ENCODE measurements at places on chromosomes 6 and 20.

DNA sequence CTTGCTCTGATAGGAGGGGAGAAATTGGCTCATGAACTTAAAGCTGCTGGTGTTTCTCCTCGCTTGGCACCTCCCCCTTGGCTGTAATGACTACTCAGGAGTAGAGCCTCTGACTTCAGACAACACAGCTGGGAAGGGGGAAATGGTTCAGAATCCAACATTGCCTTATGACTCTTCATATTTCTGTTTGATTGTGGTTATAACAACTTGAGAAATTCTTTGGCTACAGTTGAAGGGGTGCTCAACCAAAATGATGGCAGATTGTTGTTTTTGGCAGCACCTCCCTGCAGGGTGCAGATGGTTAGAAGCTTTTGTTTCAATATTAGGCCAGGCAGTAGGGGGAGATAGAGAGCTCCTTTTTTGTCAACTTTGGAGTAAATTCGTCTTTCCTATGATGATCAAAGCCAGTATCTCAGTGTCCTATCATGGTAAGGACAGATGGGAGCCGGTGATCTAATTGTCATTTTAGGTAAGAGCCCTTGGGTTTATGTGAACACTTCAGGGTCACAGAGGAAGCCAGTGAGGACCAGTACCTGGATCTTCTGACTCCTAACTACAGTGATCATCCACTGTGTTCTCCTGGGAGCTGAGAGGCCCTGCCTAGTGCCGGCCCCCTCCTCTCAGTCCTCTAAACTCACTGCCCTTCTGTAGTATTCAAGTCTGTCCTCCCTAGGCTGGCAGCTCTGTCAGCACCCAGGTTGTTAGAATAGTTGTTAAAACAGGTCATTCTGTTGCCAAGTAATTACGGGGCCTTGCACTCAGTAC is 39.9 kb downstream of the RPRD1B start:
- no peak for DNase-seq

- no peak for DNase-seq
Observed at GRCh38 chr6:141326925-141327324, 805.8 kb upstream of the GJE1 start.

GRCh38 chr6:130252527-130253237 is 29.9 kb upstream of the SAMD3 start:
- DNase-seq, result no peak

DNA sequence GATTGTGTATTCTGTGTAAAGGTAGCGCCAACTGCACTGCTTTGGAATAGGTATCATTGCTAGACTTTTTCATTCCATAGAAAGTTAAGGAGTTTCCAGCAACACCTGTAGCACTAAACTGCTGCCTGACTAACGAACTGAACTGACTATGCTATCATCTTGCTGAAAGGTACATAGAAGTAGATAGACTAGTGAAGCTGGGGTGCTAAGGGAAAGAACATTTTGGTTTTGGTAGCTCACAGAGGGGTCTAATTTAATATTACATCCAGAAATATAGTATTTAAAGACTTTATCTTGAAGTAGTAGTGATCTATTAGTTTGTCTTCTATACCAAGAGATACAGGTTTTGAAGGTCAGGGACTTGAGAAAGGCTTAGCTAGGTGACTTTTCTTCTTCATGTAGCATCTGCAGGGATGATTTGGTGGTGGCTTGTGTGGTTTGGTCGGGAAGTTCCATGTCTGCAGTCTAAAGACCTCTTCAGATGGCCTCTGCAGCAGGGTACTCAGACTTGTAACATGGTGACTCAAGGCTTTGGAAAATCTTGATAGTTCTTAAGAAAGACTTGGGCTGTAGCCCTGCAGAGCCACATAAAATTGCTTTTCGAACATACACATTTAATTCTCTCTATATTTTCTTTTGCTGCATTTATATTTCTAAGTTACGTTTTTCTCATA is 10.2 kb downstream of the SENP6 start:
- DNase-seq, result no peak

- DNase-seq, result no peak
Observed at GRCh38 chr6:19723545-19723944, 113.6 kb upstream of the ID4 start.

GRCh38 chr6:106097411-106098231 is 11.5 kb downstream of the PRDM1 start:
- peak; percentile 61 for DNase-seq

GRCh38 chr6:121816361-121816760 is 380.9 kb downstream of the GJA1 start:
- DNase-seq, result no peak
